Activated CD8-positive, alpha-beta memory T cell treated with anti-CD3 and anti-CD28 coated beads for 48 hours (primary cell): ENCODE measurements at places on chromosomes 1 and 21.

DNA sequence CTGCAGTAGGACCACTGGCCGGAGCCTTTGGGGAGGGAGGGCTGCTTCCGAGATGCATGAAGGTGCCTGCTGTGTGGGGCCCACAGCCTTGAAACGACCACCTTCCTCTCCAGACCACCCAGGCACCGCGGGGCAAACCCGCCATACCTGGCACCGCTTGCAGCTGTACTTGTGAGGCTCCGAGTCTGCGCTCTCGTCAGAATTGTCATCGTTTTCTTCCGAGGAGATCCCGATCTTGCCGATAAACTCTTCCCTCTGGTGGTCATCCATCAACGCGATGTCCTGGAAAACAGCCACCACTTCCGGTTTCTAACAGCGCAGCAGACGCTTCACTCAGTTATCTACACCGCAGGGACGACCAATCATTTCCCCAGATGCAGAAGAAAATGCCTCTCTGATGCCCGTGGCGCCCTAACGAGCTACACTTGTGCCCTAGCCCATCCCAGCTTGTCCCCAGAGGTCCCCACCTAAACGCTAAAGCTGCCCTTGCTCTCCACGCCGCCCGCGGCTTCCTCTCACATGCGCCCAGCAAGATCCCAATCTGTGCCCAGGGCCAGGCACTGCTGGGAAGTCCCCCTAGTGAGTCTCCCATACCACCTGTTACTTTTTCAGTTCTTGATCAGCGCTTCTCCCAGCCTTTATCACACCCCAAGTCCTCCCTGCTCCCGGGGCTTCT, 55.0 kb upstream of the RIPK4 start:
- DNase-seq, result no peak

GRCh38 chr21:38120984-38121855, 135.6 kb upstream of the KCNJ15 start:
- DNase-seq, result no peak

DNA sequence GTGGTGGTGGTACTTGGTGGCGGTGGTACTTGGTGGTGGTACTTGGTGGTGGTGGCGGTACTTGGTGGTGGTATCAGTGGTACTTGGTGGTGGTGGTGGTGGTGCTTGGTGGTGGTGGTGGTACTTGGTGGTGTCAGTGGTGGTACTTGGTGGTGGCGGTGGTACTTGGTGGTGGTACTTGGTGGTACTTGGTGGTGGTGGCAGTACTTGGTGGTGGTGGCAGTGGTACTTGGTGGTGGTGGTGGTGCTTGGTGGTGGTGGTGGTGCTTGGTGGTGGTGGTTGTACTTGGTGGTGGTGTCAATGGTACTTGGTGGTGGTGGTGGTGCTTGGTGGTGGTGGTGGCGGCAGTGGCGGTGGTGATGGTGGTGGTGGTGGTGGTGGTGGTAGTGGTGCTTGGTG, 20.2 kb downstream of the COQ8A start:
- no peak for DNase-seq

GRCh38 chr1:211135342-211135950, 1.5 kb upstream of the KCNH1 start:
- DNase-seq, result no peak

- no peak for DNase-seq
Measured at GRCh38 chr1:199038156-199038555, 399.3 kb downstream of the PTPRC start.

DNA sequence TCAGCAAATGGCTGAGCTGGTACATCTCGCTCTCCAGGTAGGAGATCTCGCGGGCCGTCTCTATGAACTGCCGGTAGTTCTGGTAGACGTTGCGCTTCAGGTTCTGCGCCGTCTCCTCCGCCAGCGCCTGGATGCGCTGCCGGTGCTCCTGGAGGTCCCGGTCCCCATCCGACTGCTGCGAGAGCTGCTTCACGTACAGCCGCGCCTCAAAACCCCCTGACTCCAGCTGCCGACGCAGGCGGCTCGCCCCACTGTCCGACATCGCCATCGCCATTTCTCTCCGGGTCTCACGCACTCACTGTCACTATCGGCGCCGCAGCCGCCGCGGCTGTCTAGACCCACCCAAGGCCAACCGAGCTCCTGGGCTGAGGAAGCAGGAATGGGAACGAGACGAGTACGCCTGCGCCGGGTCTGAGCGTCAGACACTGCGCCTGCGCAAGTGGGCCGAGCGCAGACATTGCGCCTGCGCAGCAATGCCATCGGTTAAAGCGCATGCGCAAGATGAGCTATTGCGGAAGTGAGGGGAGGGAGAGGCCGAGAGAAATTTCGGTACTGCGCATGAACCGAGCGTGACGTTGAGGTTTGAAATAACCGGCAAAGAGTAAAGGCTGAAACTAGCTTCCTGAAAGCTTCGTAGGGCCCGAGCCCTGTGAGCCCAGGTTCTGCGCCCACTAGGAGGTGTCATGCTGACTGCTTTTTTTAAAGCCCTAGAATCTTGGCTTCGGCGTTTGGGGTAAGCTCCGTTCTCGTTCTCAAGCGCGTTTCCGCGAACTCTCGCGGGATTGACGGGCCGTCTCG, at the start of gene EXOC8:
Gene EXOC8 (minus strand): TSS at position 381 of the 798 bp plus-strand sequence. CDS start 107 bp downstream, at position 274.
- peak; percentile 98 for DNase-seq

- DNase-seq, result no peak
Measured at GRCh38 chr1:15008783-15009729, 144.5 kb upstream of the TMEM51 start.

DNA sequence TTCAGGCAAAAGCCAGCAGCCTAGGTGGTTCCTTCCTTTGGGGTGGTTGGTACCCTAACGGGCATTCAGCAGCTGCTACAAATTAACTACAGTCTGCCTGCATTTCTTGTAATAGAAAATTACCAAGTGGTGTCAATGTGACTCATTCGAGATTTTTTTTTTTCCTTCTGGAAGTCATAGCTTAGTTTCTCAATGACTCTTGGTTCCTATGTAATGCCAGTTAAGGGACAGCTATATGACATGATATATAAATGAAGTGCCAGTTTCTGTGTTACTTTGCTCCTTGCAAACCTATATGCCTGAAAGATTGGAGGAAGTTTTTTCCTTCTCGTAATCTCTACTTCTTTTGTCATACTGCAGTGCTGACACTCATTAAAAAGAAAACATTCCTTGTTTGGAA, 2.6 kb downstream of the MGST3 start:
- DNase-seq, result no peak

DNA sequence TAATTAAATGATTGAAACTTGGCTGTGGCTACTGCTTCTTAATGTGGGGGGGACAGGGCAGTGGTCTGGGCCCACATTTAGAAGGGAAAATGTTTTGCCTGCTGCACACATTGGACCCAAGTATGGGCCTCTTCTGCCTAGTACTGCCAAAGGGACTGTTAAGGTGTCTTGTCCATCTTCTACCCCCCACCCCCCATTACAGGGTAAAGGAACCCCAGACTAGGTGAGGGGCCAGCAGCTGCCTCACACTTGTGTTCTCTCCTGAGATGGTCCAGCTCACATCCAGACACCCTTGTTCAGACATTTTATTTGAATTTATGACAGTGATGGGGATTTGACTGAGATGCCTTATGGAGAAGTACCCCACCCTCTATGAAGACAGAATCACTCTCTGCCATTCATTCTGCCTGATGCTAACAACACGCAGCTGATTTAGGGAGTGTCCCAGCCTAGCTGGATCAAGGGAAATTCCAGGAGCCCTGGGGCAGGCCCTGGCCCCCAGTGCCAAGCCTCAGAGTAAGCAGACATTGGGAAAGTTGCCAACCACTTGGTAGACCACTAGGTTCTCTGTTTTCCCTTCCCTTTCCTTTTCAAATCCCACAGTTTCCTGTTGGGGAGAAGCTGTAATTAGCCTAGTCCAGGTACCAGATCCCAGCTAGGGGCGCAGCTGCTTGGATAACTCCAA, 42.1 kb downstream of the YARS1 start:
- DNase-seq, result no peak

- no peak for DNase-seq
Measured at GRCh38 chr1:100184536-100184935, 6.5 kb upstream of the LRRC39 start.

DNA sequence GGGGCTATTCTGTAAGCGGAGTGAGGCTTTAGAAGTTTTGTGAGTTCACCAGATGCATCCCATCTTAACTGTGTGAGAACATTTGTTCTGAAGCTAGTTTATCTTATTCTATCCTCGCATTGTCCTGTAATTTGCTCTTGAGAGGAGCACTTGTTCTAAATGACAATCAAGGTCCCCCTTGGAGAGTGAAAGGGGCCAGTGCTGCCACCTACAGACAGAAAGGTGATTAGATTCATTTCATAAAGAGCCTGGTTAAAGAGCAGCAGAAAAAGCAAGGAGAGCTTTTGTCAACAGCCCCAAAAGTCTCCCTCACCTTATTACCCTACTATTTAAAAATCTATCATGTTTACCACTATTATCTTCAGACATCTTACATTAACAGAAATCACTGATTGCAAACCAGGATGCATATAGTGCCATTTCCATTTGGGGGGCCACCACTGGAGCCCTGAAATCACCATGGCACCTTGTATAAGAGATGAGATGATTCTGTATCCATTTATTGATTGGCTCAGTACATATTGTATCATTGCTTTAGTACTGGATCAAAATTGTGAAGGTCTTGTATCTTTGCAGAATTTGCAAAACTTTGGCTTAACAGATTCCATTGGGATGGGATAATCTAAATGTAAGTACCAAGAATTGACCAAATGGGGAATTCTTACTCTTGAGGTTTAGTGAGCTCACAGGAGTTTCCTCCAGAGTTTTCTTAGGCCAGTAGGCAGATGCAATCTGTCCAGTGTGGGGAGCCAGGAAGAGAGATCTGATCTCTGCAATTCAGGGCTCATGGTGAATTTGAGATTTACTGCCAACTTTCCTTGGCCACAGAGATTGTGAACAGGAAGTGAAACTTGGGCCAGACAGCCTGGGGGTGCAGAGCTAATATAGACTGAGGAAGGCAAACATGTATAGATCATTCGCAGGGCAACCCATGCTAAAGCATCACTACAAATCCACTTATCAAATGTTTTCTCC, 64.3 kb upstream of the TRABD2B start:
- DNase-seq, result no peak

DNA sequence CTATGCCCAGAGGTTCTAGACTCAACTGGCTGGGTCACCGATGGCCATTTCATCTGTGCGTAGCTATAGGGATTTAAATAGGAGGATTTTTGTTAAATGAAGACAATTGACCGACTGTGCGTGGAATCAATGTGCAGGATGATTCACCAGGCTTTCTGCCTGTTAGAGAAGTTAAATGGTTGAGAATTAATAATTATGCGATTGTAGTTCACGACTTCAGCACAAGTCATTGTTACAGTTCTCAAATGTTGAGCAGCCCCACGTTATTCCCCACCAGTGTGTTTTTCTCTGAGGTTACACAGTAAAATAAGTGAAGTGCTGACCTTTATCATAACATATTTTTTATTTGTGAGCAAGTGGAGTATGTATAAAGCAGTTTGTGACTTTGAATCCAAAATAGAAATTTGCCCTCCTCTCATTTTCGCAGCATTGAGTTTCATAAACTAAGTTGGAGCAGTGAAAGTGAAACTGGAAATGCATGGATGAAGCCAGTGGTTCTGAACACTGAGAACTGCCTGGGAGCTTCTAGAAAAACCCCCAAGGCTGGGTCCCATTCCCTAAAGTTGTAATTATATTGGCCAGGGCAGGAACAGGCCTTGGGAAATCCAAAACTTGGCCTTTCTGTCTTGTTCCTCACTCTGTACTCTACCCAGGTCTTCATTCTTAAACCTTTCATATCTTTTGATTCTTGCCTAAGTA, 102.6 kb downstream of the GALNT2 start:
- DNase-seq, result no peak

- no peak for DNase-seq
Measured at GRCh38 chr1:85501355-85501898, 36.5 kb upstream of the DDAH1 start.

DNA sequence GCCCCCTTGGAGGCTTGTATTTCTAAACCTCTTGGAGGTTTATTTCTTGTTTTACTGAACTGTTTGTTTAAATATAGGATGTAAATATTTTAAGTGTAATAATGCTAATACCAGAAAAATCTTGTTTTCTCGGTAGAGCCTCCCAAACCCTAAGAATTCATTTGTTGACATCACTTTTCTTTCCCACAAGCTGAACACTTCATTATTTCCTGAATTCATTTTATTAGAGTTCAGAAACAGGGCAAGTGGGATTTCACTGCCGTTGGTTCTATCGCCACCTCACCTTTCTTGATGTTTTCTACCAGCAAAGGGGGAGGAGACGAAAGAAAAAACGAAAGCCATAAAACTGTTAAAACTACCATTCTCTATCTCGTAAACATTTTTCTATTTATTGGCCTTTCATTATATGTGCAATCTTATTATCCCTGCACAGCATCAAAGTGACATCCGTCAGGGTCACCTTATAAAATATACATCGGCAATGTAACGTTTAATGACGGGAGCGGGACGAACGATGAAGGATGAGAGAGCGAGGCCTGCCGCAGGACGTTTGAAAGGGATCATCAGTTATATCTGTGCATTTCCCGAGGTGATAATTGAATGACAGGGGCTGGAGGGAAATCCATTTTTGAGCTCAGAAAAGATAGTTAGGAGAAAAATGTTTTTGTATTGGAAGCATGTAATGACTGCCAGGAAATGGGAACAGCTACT, 59.5 kb downstream of the SLC45A1 start:
- DNase-seq, result no peak

- DNase-seq, result no peak
Measured at GRCh38 chr1:232355162-232356006, 274.5 kb downstream of the SIPA1L2 start.

GRCh38 chr1:94514095-94514727, 27.3 kb downstream of the F3 start:
- no peak for DNase-seq

- DNase-seq, result no peak
Measured at GRCh38 chr1:8460132-8460544, 142.2 kb downstream of the SLC45A1 start.

- no peak for DNase-seq
Measured at GRCh38 chr1:183676586-183677189, 23.6 kb upstream of the APOBEC4 start.

DNA sequence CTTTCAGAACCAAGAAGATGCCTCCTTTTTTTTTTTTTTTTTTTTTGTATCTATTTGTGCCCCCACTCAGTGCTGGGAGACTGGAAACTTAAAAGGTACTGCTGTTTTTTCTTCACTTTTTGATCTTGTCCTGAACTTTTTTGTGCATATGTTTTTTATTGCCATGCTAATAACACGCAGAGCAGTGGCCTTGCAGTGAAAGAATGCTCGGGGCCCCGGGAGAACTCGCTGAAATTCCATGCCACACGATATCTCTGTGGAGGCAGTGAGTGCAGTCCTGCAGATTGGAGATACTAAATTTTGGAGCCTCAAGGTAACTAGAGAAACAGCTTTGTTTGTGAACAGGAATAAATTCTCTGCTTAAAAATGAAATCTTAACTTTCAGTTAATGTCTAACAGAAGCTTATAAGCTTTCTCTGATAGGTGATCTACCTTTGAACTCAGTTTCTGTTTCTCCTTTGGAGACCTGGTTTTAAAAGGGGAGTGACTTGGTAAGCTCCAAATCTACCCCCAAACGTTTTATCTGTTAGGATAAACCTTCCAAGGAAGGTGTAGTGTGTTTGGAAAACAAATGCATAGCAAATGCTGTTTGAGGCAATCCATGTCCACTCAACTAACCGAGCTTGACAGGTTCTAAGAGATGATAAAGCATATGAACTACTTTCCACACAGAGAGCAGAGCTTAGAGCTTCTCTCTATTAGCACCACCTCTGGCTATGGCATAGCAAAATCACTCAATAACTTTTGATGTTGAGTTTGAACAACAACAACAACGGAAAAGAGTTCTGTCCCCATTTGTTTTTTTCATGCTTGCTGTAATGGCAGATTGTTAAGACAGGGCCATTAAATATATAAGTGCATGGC, 113.7 kb upstream of the PLXNA2 start:
- no peak for DNase-seq
